AG20443 (cell line): ENCODE measurements at places on chromosomes 7 and 10.
A peak's percentile ranks its signal among the peaks of the same experiment; 100 is the strongest.

GRCh38 chr7:36792421-36792820, 68.1 kb upstream of the AOAH start:
- DNase-seq, result no peak

DNA sequence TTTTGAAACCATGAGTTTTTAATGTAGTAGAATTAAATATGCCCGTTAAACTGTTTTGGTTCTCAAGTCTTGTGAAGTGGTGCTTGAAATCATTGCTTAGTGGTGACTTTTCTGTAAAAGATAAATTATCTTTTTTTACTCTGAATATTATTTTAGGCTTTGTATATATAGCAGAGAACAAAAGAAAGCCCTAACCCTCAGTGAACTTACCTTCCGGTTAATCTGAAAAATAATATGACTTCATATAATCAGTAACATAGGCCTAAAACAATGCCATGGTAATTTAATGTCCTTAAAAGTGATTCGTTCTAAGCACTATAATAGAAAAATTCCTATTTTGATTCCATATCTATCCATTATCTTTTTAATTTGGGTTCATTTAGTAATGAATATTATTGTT, 21.8 kb downstream of the AKAP9 start:
- no peak for DNase-seq

GRCh38 chr7:50293509-50294179, 10.9 kb upstream of the IKZF1 start:
- no peak for DNase-seq

- peak; percentile 55 for DNase-seq
These were observed 89.2 kb upstream of the BTBD16 start for GRCh38 chr10:122181876-122182275.

GRCh38 chr7:125316466-125316865, 386.8 kb upstream of the POT1 start:
- no peak for DNase-seq

GRCh38 chr10:44427479-44427878, 42.6 kb upstream of the CXCL12 start:
- DNase-seq, result no peak

- DNase-seq, result no peak
These were observed 17.4 kb upstream of the CEP41 start for GRCh38 chr7:130458257-130458656.

- DNase-seq, result no peak
These were observed 24.6 kb upstream of the SH2D4B start for GRCh38 chr10:80513106-80513505.

GRCh38 chr10:47264797-47265281, 35.2 kb upstream of the GDF10 start:
- no peak for DNase-seq

DNA sequence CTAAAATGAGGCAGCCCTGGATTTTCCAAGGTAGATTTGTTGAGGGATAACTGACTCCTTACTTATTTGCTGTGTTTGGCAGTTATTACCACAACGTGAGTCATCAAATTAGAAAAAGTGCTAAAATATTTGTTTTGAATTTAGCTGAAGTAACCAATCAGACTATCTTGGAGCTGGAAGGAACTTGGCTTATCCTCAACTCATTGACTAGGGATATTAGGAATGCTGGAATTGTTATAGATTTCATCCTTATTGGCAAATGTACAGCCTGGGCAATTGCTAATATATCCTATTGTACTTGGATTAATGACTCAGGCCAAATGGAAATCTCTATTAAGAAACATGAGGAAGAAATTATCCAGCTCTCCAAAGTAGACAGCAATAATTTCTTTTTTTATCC, 1189.0 kb upstream of the LRRN3 start:
- no peak for DNase-seq

DNA sequence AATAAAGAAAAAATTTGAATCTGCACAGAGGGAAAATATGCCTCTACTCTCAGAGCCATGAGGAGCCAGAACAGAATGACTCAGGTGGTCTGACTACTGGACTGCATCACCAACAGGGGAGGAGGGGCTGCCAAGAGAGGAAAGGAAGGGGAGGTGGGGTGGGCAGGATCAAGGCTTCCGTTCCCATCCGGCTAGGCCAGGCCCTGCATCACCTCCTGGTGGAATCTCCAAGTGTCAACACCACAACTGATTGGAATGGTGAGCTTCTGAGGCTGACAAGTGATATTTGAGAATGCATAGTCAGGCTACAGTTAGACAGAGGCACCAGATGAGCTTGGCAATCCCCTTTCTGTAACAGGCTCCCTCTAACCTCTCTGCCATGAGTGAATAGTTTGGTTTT, 10.4 kb upstream of the GPR26 start:
- no peak for DNase-seq

DNA sequence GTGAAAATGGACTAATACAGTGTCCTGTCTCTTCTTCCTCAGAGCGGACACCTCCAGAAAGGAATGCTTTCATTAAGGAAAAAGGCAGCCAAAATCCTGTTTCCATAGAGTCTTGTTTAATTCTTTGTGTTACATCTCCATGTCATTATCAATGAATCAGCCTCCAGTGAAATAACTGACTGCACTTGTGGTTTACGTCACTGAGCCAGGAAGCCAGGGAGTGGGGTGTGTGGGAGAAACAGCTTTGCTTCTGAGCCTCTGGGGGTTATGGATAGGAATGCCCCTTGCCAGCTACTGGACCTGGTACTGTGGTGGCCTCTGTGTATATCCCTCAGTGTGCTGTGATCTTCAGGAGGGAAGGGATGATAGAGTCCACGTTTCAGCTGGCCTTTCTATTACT, 416.8 kb downstream of the GALNT17 start:
- no peak for DNase-seq

- DNase-seq, result peak; percentile 51
These were observed 330.0 kb downstream of the BBS9 start for GRCh38 chr7:33459340-33459751.

DNA sequence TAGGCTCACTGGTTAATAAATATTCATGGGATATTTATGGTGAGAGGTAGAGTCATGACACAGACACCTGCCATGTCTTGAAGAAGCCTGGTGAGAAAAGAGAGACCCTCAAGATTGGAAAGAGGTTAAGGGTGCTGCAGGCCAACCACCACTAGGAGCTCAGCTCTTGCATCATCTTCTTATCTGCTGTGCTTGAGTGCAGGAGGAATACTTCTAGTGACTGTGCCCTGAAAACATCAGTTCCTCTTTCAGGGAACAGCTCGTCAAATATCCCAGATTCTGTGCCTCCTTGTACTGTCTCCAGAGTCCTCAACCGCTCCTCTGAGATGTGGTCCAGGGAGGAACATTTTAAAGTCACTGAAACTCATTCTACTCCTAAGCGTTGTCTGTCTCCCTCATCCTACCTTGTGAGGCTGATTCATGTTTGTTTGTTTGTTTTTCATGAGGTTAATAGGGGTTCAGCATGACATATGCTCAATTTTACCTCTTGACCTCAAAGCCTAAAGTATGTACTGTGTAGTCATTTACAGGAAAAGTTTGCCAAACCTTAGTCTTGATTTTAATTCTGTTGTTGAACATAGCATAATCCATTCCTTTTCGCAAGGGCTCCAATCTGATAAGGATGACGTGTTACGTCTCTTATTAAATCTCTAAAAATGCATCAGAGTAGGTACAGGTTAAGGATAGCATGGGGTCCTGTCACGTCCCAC, 293.1 kb downstream of the C7orf25 start:
- no peak for DNase-seq

DNA sequence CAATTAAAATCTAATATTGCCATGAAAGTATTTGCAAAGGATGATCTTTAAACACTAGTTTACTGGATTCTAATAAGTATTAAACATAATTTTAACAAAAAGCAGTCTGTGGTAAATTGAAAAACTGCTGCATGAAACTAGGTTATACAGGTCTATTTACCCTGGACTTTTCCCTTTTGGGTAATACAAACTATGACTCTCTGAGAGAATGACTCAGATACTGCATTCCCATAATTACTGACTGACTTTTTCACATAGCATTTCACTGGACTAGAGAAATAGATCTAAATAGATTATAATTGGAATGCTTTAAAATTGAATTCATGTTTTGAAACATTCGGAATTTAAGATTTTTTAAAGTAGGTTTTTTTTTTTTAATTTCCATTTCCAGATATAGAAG, 395.7 kb downstream of the THSD7A start:
- DNase-seq, result no peak

- no peak for DNase-seq
These were observed 423.4 kb upstream of the DPP6 start for GRCh38 chr7:153628825-153629224.

DNA sequence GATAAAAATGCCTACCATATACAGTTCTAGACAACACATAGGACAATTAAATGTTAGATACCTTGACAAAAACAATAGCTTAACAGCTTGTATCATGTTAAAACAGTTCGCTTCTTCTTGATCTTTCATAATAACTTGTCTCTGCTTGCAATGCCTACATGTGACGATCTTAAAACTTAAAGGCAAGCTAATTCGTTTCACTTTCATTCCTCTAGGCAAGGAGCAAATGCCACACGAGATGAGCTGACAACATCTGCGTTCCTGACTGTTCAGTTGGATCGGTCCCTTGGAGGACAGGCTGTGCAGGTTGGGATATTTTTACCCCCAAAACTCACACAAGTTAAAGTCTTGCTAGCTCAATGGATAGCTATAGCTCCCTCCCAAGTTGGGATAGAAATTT, 51.6 kb upstream of the ARL4A start:
- DNase-seq, result peak; percentile 14
